ENCODE measurements at places on chromosomes 6 and 20.

- no peak for DNase-seq
Measured at GRCh38 chr6:45699663-45700062, 316.0 kb downstream of the CLIC5 start.

DNA sequence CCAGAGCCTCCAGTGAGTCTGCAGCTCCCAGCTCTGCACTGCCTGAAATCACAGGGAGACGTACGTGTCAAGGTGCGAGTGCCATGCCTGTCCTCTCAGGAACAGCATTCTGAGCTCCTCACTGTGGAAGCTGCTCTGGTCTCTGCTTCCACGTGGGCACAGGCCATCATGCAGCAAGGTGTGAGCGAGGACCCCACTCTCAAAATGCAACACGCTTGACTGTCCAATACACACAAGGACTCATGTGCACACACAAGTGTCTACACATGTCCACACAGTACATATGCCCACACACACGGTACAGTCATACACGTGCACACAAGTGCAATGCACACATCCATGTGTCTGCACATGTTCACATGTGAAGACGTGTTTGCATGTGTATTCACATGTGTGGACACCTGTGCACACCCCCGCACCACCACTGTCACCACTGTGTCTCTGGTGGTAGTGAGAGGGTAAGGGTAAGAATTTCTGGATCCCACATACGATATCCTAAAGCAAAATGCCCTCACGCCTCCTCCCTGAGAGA lies 260.5 kb downstream of the DLL1 start:
- DNase-seq: no peak

GRCh38 chr6:15108383-15108715 lies 137.5 kb upstream of the JARID2 start:
- no peak for DNase-seq

DNA sequence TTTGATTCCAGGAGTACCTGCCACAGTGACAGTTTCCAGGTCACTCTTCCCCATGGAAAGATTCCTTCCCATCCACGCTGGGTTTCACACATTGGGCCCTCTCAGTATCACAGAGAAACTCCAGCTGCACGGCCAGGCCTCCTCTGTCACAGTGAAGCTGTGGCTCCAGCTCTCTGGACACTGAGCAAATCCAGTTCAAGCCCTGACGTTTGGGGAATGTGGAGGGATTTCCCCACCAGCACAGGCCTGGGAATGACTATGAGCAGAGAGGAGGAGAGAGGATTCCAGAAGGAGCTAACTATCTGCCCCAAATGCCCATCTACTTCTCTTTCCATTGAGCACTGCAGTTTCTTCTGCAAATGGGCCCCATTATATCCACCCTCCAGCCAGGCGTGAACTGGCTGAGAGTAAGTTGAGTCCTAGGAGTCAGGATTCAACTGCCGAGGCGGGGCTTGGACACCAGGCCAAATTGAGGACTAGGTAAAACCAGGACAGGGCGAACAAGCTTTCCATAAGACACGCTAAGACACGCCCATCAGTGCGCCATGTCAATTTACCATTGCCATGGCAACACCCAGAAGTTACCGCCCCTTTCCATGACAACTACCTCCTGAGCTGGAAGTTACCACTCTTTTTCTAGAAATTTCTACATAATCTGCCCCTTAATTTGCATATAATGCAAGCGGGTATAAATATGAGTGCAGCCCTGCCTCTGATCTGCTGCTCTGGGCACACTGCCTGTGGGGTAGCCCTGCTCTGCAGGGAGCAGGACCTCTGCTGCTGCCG lies 9.2 kb upstream of the BNIP5 start:
- DNase-seq: no peak

DNA sequence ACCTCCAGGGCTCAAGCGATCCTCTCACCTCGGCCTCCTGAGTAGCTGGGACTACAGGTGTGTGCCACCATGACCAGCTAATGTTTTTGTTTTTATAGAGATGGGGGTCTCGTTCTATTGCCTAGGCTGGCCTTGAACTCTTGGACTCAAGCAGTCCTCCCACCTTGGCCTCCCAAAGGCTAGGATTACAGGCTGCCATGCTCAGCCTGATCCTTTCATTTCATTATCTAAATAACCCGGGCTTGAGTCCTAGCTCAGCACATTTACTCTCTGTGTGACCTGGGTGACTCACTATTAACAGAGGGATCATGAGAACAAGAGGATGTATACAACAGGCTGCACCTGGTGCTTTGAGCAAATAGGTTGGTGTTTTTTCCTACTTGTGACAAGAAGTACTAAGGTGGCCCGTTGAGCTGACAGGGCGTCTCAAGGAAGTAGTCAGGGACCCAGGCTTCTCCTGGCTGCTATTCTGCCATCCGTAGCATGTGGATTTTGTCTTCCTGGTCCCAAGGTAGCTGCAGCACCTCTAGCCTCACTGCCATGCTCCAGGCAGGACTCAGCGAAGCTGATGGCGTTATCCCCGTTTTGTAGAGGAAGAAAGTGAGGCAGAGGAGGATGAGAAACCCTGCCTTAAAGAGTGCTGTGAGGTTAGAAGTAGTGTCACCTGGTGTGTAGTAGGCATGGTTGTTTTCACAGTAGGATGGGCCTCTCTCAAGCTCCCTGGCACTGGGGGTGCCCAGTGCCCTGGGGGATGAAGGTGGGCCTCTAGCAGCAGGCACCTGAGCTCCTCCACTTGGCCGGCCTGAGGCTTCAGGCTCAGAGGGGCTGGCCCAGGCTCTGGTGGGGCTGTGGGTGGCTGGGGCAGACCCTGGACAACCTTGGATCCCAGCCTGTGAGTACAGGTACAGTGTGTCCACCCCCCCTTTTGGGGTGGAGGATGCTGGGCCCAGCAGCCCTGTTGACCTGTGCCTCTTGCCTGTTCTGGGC lies 62.4 kb downstream of the ADNP start:
- no peak for DNase-seq

GRCh38 chr6:109991201-109992101 lies 13.3 kb downstream of the GPR6 start:
- no peak for DNase-seq

DNA sequence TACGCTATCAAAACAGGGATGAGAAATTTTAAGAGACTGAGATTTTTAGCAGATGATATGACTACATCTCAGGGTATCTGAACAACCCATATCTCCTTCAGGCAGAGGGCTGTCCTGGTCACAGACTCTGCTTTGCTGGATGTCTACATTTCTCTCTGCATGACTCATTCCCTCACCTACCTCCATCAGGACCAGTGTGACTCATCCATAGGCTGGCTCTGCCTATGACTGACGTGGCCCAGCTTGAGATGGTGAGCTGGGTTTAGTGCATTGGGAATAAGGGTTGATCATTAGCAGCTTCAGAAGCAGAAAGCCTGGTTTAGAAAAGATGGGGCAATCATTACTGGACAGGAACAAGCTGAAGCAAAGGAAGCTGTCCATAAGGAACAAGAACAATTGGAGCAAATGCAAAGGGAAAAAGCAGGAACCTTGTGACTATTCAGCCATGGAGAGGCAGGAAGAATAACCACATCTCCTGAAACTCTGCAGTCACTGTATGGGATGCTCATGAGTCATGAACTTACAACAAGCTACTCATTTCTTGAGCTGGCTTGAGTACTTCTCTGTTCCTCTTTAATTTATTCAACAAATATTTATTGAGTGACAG lies 86.4 kb upstream of the CBLN4 start:
- no peak for DNase-seq

GRCh38 chr20:35277531-35278395 lies at the start of gene MMP24OS:
Gene MMP24OS (minus strand): TSS chr20:35278122. CDS start chr20:35277929, 193 bp downstream.
- peak; percentile 84 for DNase-seq

DNA sequence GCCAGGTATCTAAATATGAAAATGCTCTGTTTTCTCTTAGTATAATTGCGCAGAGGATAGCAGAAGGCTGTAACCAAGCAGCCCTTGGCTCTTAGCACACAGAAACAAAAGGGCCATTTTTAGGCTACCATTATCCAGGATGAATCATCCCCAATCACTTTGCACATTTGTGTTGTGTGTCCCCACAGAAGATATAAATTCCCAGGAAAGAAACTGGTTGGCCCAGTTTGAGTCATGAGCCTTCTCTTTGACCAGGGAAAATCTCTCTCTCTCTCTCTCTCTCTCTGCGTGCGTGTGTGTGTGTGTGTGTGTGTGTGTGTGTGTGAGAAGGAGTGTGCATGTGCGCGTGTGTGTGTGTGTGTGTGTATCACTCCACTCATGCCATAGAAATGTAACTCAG lies 178.5 kb downstream of the FRK start:
- no peak for DNase-seq

GRCh38 chr20:38818113-38819065 lies 12.9 kb downstream of the PPP1R16B start:
- DNase-seq: no peak

- DNase-seq: no peak
Measured at GRCh38 chr6:112221561-112221960, 32.8 kb downstream of the LAMA4 start.

All from activated T-cell treated with anti-CD3 and anti-CD28 coated beads, Interleukin-2, amount 50 U/mL, for 4 hours (primary cell).